Keratinocyte (primary cell): ENCODE measurements at places on chromosomes 2 and 18.

- no peak for DNase-seq
These were observed 147.4 kb upstream of the PGAP1 start for GRCh38 chr2:197073701-197074433.

GRCh38 chr2:133576714-133577113 lies 8.5 kb upstream of the NCKAP5 start:
- DNase-seq, result no peak

- DNase-seq, result no peak
These were observed 80.6 kb downstream of the HS1BP3 start for GRCh38 chr2:20570249-20570648.

- DNase-seq, result no peak
These were observed 9.5 kb upstream of the CNNM3 start for GRCh38 chr2:96806468-96807126.

DNA sequence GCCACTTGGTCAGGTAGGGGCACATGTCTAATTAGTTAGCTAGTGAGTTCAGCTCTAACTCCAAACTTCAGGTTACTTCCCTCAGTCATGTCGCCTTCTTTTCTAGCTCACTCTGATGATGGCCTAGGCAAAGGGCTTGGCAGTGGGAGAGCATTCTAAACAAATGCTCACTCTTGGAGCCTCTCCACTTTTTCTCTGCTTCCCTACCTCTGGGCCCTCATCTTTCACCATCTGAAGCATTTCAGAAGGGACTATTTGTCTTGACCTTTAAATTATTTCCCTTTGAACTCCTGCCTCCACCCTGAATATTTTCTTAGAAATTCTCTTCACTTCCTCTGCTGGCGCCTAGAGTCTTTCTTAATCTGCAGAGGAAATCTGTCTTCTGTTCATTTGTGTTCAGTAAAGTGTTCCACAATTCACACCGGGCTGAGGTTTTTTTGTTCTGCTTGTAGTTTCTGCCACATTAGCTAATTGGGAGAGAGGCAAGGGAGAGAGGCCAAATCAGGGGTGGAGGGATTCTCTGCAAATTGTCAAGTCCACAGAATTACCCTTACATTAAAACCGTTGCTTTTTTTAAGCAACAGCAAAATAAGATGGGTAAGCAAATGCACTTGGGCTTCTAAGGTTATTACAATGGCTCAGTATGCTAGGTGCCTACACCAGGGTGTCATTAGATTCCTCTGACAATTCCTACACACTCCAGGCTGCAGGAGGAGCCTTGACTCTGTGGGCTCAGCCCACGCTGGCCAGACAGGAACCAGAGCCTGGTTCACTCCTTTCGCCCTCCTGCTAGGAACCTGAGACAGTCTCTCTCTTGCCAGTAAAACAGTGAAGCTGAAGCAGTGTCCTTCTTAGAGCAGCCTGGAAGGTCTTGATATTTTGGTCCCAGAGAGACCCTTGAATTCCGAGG lies 5.5 kb downstream of the MSGN1 start:
- DNase-seq, result no peak

DNA sequence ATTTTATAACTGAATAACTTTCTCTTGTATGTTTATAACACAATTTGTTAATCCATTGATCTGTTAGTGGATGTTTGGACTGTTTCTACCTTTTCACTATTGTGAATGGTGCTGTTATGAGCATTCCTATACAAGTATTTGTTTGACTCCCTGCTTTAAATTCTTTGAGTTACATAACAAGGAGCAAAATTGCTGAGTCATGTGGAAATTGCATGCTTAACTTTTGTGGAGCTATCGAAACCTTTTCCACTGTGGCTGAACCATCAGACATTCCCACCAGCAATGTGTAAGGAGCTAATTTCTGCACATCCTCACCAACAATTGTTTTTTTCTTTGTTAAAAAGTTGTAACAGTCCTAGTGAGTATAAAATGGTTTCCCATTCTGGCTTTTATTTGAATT lies 415.5 kb downstream of the CBLN2 start:
- no peak for DNase-seq

DNA sequence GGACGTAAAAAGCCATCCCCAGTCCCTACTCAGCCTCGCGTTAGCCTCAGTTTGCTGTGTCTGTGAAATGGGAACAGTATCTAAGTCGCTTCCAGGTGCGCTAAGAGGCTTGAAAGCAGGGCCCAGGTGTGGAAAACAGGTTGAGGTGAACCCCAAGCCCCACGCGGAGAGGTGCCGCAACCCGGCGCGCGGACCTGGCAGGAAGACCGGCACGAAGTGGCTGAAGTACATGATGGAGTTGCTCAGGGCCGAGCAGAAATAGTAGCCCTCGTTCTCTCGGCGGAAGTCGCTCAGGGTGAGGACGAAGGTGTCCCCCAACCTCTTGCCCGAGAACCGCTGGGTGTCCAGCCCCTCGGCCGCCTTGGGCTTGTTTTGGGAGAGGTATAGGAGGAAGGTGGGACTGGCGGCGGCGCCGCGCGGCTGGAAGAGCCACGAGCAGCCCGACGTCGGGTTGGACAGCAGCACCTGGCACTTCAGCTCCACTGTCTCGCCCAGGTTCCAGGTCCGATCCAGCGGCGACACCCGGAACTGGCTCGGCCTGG lies 508 bp downstream of the CD8A start:
- no peak for DNase-seq

DNA sequence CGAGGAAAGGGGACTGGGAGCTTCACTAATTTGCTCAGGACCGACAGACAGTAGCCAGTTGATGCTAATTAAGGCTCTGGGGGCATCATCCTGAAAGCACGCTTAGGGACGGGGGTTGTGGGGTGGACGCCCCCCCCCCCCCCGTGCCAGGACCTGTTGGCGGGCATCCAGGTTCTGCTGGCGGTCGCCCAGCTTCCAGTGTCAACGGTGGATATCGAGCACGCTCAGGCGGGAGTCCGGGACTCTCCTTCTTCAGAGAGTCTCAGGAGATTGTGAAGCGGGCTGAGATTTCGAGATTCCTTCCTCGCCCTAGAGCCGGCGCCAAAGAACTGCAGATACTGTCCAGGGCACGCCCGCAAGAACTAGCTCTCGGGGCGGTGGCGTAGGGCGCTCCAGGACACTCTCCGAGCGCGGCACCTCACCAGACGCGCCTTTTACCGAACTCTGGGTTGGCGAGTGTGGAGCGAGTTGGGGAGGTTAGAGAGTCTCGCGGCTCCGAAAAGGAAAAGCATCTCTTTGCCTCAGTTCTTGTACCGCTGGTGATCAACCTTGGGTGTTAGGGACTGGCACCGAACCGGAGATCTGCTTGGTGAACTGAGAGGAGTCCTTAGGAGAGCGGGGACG lies 5.6 kb downstream of the RAX start:
- DNase-seq, result no peak

DNA sequence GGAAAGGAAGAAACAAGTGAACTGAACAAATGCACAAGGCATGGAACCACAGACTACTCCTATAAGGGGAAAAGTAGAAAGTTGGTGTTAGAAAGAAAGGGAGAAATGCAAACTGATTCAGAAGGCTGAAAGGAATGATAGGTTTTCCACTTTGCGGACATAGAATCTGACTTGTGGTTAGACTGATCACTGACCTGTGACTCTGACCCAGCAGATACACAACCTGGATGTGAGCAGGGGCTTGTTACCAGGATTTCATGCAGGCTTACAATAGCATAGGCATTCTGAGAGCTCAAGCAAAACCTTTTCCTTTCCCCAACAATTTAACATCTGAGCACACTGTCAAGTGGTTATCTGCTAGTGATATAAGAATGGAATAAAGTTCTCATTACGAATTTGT lies 237.0 kb upstream of the CDH20 start:
- DNase-seq, result no peak

DNA sequence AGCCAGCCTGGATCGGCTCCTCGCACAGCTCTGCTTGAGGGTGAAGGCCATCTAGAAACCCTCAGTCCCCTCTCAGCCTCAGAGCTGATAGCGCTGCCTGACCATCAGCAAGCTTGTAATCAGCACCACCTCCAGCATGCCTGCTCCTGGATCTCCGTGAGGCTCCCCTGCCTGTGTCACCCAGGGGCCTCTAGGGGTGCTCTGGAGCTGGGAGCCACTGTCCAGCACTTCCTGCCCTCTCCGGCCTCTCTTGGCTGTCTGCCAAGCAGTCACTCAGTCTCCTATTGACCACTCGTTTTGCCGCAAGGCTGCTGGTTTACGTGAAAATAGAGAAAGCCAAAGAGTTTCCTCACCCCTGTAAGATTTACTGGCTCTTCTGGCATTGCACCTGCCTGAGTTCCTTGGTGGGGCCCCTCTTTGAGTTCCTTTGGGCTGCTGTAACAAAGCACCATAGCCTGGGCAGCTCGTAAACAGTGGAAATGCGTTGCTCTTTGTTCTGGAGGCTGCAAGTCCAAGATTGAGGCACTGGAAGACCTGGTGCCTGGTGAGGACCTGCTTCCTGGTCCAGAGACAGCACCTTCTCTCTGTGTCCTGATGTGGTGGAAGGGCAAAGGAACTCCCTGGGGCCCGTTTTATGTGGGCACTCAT lies 17.9 kb downstream of the CAPN10 start:
- DNase-seq, result no peak

DNA sequence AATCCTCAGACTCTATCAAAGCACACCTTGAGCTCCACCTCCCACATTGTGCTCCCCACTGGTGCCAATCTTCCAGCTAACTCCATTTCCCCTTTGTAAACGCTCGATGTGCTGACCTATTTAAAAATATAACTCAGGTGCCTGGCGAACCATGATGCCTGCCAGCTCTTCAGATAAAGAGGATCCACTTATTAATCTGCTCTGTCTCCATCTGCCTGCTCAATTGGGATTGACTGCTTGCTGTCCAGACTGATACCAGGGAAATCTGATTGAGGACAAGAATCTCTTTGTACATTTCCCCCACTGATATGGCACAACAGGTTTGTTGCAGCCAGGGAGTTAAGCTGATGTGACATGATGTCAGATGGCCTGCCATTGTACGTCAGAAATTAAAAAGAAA lies 2036.5 kb upstream of the CELF4 start:
- no peak for DNase-seq

DNA sequence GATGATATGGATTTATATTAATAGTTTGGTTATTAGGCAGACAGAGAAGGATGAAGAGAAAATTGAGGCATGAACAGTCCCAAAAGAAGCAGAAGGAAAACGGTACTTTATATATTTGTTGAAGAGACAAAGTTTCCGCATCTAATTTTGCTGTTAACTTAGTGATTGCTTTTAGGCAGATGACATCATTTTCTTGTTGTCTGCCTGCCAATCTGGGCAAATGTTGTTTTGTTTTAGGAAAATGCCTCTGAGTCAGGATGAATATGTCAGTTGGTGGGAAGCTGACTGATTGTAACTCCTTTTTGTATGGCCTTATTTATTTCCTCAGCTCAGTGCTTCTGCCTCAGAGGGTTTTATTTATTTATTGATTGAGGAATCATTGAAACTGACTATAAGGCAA lies 52.5 kb upstream of the CAVIN2 start:
- peak; percentile 33 for DNase-seq

- no peak for DNase-seq
These were observed 64.2 kb upstream of the OTOF start for GRCh38 chr2:26542194-26542455.

GRCh38 chr2:64748561-64748960 lies 94.8 kb upstream of the SERTAD2 start:
- no peak for DNase-seq

DNA sequence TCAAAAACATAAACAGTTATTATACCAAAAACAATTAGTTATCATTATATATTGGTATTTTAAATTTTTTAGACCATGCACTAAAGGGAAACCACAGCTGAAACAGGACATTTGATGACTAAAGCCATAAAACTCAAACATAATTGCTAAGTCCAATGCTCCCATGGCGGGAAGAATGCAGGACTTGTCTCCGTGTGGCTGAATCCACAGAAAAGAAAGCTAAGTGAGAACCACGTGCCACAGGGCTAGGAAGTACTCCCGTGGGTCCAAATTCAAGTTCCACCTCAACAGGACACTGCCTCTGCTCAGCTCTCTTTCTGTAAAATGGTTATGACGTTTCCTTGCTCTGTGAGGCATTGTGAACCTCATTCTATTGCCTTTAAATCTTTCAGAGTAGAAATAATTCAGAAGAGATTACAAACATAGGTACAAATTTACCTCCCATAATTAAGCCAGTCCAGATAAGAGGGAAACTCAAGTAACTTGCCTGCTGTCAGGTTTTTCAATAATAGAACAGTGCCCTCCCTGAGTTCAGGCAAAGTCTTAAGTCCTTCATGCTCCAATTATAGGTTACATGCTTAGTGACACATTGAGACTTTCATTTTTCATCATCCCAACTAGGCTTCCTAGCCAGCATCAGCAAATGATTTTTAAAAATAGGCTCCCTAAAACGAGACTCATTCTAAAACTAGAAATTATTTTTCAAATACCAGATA lies 36.7 kb downstream of the FTCDNL1 start:
- DNase-seq, result no peak

- no peak for DNase-seq
These were observed 9.6 kb upstream of the LRP1B start for GRCh38 chr2:142140434-142140845.

DNA sequence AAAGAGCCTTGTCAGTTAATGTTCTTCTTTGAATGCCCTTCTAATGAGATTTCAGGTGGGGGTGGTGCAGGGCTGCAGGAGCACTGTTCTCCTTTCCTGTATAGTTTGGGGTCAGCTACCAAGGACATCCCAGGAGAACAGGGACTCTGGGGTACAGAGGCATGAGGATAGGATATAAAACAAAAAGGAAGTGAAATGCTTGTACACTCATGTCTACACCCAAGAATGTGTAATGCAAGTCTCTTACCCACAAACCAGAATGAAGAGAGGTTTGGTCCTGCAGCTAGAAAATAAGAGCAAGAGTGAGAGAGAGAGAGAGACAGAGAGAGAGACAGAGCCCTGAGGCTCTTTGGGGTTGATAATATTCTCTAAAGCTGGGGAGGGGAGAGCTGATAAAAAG lies 151.8 kb upstream of the KCTD1 start:
- DNase-seq, result no peak

DNA sequence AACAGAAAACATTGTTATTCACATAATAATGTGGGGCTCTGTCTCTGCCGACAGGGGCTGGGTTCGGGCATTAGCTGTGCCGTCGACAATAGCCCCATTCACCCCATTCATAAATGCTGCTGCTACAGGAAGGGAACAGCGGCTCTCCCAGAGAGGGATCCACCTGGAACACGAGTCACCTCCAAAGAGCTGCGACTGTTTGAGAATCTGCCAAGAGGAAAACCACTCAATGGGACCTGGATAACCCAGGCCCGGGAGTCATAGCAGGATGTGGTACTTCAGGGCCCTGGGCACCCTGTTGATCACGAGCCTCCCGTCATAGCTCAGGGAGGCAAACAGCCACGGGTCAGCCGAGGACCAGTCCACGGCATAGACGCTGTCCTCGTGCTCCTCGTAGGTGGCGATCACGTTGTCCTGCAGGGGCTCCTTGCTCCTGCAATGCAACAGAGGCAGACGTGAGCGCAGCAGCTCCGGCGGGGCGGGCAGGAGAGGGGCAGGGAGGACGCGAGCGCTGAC lies 188.5 kb downstream of the EIPR1 start:
- no peak for DNase-seq

DNA sequence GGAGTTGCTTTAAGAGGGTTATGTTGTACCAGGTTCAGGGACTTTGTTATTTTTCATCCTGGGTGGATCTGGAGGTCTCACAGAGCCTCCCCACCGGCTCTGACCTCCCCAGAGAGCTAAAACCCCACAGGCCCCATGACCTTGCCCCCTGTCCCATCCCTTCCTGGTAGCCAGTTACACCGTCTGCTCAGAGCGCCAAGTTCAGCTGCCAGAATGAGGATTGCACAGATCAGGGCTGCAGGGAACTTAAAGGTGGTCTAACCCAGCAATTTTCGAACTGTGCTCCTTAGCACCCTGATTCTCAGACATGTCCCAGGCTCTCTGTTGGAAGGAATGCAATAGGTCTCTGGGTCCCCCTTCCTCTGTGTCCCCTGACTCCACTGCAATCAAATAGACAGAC lies 32.1 kb downstream of the ATOH8 start:
- no peak for DNase-seq

- DNase-seq, result no peak
These were observed 19.4 kb downstream of the MMADHC start for GRCh38 chr2:149568138-149568537.
